ENCODE measurements at places on chromosomes 16 and 17. TPM values are rescaled to one million over a fixed set of nuclear protein-coding genes. Genes with fewer than 3 reads are reported as not detected.

The IGSF6 gene
- total RNA-seq, result 0.03 TPM

The TMC8 gene
- total RNA-seq, result 0.11 TPM

The LITAF gene
- 91.8 TPM for total RNA-seq

The MYO15A gene
- total RNA-seq, result 0.32 TPM

The SPPL2C gene
- not detected for total RNA-seq

The KRT35 gene
- not detected for total RNA-seq

The USP36 gene
- total RNA-seq, result 30.6 TPM

The SRCIN1 gene
- total RNA-seq, result 0.25 TPM

The FAM171A2 gene
- 1.4 TPM for total RNA-seq

The ZCCHC14 gene
- 8.5 TPM for total RNA-seq

The PRDM7 gene
- total RNA-seq, result not detected

The TP53TG3F gene
- not detected for total RNA-seq

The STAC2 gene
- total RNA-seq, result not detected

The ZNF469 gene
- under 0.01 TPM for total RNA-seq

The TEX19 gene
- total RNA-seq, result 0.07 TPM

The SDR42E2 gene
- not detected for total RNA-seq

The BAIAP3 gene
- total RNA-seq, result 0.27 TPM

The EVPLL gene
- total RNA-seq, result 0.11 TPM

The ADGRG3 gene
- not detected for total RNA-seq

The TMEM88 gene
- total RNA-seq, result 0.67 TPM

The TXNL4B gene
- 8.6 TPM for total RNA-seq

The PDE6G gene
- not detected for total RNA-seq

The ZNF205 gene
- total RNA-seq, result 17.2 TPM

The NPIPB2 gene
- total RNA-seq, result 2.0 TPM

The NOTUM gene
- total RNA-seq, result not detected

The SHCBP1 gene
- 28.8 TPM for total RNA-seq

The MAF gene
- 2.9 TPM for total RNA-seq

Data from foreskin keratinocyte (primary cell).